ENCODE measurements at places on chromosomes 2 and 18. TPM values are rescaled to one million over a fixed set of nuclear protein-coding genes. Genes with fewer than 3 reads are reported as not detected.

GLI2 gene
- 31.4 TPM for total RNA-seq

HOXD9 gene
- total RNA-seq, result 0.82 TPM

EPB41L3 gene
- total RNA-seq, result 0.41 TPM

DNAJC5G gene
- total RNA-seq, result not detected

CCDC148 gene
- 0.35 TPM for total RNA-seq

HS6ST1 gene
- 10.0 TPM for total RNA-seq

REG3G gene
- total RNA-seq, result not detected

GPR35 gene
- 0.83 TPM for total RNA-seq

SERPINB10 gene
- total RNA-seq, result not detected

CFAP210 gene
- 0.77 TPM for total RNA-seq

PDE11A gene
- total RNA-seq, result 0.42 TPM

SLC66A3 gene
- 27.8 TPM for total RNA-seq

RND3 gene
- total RNA-seq, result 43.7 TPM

FN1 gene
- 270 TPM for total RNA-seq

DSC3 gene
- 1.5 TPM for total RNA-seq

IL36B gene
- not detected for total RNA-seq

Data from A549 treated with dexamethasone at 1 μM for 4 hours (cell line).